CD4-positive, alpha-beta T cell treated with Interleukin-21 for 1 hour (primary cell): ENCODE measurements at places on chromosomes 1 and 21.

DNA sequence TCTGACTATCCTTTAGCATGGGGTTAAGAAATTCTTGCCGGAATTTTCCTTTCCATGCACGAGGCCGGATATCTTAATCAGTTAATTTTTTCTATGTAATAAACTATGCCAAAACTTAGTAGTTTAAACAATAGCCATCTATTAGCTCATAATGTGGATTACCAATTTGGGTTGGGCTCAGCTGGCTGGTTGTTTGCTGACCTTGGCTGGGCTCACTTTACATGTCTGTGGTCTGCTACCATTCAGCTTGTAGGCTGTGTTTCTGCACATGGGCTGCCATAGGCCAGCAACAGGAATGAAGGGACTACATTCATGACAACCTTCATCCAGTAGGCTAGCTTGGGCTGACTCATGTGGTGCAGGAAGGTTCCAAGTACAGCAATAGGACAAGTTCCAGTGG is 56.0 kb upstream of the NTPCR start:
- DNase-seq, result no peak

DNA sequence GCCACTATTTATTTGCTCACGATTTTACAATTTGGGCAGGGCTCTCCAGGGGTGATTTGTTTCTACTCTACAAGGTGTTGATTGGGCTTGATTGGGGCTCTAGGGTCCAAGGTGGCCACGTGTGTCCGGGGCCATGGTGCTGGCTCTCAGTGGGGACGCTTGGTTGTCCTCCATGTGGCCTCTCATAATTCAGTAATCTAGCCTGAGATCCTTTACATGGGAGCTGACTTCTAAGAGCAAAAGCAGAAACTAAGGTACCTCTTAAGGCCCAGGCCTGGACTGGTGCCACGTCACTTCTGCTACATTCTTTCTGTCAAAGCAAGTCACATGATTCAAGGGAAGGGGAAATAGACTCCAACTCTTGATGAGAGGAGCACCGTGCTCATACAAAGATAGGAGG is 8.1 kb upstream of the PSRC1 start:
- no peak for DNase-seq

DNA sequence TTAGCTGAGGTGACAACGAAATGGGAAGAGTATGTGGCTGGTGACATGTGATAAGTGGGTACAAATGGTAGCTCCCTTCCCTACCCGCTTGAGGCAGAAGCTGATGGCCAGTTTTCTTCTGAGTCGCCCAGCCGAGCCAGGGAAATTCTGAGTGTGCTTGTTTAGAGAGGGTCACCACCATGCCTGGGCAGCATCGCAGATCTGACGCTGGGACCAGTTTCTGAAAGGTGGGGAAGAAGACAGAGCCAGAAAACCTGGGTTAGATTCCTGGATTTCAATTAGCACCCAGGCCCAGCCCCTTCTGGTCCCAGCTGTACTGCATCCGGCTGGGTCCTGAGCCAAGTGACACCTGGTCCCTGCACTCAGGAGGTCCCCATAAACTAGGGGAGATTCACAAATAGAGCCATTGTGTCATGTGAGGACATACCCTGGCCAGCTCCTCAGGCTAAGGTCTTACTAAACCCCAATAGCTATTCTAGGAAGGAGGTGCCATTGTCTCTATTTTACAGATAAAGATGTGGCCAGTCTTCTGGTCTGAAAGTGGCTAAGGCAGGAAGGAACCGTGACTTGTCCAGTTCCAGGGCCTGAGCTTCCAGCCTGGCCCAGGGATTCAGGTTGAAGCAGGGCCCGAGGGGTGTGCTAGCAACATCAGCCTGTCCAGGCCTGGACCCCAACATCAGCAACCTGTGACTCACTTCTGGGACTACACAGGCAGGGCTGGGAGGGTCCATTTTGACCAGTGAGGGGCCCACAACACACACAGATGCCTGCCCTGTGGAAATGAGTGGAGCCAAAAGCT is 1.7 kb upstream of the TMEM61 start:
- no peak for DNase-seq

DNA sequence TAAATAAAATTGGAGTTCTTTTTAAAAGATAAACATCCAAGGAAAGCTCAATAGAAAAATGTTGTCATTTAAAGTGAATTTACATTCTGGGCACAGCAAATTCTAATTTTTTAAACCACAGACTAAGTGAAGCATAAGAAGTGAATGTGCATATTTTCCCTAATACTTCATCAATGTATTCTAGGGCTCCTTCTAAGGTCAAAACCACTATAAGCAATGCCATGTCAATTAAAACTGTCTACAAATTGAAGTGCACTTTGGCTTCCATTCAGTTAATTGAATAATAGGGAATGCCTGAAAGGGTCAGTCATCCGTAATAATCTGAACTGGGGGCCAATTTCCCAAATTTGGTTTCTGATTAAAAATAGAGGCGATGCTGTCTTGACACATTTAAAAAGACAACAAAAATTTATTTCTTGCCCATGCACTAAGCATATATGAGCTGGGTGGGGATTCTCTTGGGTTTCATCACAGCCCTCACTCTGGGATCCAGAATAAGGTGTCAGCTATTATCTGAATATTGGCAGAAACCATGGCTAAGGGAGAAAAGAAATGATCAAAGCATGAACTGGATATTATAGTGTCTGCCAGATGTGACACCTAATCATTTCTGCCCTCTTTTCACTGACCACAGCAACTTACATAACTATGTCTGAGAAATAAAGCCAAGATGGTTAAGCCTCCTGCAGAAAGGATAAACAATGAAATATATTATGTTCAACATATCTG is 660.6 kb upstream of the B3GALT2 start:
- DNase-seq, result no peak

DNA sequence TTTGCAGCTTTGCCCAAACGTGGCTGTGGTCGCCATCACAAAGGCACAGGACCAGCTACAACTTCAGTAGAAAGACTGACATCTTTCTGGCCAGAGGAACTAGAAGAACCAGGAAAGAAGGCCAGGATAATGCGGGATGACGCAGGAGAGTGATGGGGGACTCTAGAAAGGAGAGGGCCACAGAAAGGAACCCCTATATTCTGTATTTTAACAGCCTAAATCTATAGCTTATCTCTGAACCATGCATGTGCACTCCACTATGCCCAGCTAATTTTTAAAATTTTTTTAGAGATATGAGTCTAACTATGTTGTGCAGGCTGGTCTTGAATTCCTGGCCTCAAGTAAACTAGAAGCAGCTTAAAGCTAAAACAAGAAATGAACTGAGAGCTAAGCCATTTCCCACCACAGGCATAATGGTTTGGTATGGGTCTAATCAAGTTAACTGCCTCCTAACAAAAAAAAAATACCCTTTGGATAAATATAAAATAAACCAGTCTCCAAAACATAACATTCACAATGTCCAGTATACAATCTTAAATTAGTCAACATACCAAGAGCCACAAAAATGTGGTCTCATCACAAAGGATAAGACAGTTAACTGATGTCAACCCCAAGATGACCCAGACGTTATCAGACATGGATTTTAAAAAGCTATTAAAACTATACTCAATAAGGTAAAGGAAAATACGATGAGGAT is 18.0 kb downstream of the LTN1 start:
- DNase-seq, result no peak
